IMR-90 (cell line): ENCODE measurements at places on chromosomes 3 and 15.

GRCh38 chr3:8629151-8630021, 15.2 kb downstream of the SSUH2 start:
- DNase-seq = peak; percentile 86

- DNase-seq = no peak
Measured at GRCh38 chr3:14837186-14837877, 18.6 kb downstream of the FGD5 start.

DNA sequence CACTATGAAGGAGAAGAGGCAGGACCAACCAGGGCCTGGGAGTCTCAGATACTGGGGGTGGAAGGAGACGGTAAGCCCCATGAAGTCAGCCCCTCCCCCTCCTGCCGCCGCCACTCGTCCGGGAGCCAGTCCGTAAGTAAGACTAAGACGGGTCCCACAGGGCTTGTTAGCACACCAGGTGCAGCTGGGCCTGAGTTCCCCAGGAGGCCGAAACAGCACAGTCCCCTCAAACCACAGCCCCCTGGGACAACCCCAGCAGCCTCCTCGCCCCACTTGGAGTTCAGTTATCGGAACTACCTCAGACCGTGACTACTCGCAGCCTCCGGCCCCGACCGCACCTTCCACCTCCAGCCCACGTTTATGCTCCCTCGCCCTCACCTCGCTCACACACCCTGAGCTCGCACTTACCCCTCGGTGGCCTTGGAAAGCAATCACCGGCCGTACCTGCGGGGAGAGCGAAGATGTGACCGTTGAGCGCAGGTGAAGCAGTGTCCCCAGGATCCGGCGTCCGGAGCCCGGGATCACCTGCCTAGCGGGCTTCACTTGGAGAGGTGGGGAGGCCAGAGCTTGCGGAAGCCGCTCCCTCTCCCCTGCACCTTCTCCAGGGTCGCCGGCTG, 557 bp downstream of the ELL3 start:
- DNase-seq = no peak

DNA sequence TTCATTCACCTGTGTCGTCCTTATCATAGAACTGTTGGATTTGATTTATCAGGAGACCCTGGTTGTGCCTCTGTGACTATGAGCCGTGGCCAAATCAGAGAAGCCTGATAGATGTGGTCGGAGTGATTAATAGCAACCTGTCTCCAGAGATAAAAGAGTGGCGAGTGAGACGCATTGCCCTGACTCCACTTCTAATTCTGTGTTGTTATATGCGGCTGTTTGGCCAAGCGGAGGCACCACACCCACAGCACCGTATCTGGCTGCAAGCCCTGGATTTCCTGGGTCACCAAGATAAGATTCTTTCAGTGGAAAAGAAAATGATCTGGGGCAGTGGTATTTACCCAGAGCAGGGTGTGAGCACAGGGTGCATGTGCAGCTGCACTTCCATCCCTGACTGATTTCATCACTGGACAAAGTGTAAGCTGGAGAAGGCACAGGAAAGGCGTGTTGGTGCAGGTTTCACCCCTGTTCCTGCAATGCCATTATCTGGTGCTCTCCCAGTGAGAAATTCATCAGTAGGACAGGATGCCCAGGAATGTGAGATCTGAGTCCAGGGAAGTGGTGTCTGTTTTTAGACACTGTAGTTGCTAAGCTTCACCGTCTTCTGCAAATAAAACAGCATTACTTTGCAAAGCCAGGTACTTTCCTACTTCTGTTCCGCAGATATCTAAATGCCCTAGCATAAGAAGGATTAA, 84.6 kb downstream of the CD47 start:
- no peak for DNase-seq

DNA sequence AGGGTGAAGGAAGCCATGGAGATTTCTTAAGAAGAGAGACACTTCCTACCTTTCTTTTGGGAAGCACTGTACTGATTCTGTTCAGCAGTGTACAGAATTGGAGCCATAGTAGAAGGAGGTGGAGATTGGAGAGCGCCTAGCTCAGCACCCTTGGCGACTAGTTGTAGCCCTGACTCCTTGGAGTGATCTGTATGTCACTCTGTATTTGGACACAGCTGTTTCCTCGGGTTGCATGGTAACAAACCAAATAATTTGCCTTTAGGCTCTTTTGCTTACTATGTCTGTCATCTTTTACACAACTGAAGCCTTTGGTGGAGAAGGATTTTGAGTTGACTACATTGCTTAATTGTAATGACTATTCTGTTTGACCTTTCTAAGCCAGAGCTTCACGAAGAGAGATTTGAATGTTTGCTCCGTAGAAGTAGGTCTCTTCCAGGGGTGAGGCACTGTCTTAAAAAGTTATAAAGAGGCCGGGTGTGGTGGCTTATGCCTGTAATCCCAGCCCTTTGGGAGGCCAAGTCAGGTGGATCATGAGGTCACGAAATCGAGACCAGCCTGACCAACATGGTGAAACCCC, 77.1 kb downstream of the AKAP13 start:
- no peak for DNase-seq

GRCh38 chr3:194548346-194549321, 61.8 kb upstream of the ATP13A3 start:
- peak; percentile 89 for DNase-seq

GRCh38 chr3:196365736-196366135, 27.5 kb upstream of the TM4SF19 start:
- no peak for DNase-seq

GRCh38 chr3:158431829-158432228, 139.2 kb upstream of the MLF1 start:
- DNase-seq = no peak

- no peak for DNase-seq
Measured at GRCh38 chr3:56304069-56304468, 164.2 kb downstream of the ERC2 start.

DNA sequence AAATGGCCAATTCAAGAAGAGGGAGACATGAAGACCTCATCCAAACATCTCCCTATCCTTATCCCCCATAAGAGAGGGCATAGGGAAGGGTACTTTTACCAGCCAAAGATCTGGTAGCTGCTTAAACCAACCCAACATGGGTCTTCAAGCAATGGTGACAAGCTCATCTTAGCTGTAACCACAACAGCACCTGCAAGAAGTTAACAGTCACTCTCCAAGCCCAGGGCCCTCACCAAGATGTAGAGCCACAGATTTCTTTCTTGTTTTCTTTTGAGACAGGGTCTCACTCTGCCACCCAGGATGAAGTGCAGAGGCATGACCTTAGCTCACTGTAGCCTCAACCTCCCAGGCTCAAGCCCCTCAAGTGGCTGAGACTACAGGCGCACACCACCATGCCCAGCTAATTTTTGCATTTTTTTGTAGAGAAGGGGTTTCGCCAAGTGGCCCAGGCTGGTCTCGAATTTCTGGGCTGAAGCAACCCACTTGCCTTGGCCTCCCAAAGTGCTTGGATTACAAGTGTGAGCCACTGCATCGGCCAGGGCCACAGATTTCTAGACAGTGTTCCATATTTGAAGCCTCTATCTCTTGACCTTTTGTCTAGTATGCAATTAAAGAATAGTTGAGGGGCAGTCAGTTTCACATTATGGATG, 57.1 kb downstream of the DHX30 start:
- DNase-seq = no peak

GRCh38 chr3:23232854-23233253, 29.7 kb downstream of the UBE2E2 start:
- DNase-seq = no peak

DNA sequence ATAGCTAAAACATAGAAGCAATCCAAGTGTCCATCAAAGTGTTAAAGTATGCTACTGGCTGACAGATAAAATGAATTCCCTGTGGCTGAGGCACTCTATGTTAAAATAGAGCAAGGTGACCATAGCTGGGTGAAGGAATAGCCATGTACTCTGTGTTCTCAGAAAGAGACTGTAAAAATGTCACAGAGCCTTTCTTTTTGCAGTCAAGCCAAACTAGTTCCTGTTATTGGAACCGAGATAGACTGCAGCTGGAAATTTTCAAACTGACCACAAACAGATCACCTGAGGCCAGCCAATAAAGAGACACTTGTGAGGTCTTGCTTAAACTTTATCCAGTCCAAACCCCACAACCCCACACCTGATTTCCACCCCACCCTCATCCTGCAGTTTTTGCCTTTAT, 422.8 kb upstream of the NAALADL2 start:
- DNase-seq = no peak

DNA sequence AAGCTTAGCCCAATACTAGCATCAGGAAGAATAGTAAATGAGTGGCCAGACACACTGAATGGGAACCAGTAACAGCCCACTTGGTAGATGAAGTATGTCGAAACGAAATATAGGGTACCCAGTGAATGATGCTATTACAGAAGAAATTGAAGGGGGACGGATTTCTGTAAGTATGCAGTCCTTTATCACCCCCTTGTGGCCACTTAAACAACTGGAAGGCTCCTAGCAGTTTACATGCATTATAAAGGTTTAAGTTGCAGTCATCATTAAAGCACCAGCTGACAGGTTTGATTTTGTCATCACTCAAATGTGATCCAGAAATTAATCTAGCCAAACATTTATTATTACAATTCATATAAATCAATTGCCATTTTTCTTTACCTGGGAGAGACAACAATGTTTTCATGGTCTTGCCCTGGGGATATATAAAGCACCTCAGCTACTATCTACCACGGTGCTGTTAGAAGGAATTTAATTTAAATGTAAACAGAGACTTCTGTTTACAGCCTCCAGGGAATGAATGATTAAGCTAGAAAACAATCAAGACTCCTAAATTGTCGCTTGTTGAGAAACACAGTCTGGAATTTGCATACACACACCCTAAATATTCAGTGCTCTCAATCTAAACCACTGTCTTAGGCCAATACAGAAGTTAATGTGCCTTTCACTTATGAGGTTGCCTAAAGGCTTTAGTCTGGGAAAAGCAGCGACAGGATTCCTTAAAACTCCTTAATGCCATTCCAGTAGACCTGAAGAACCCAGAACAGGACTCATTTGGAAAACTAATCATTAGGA, 7.8 kb downstream of the EIF1B start:
- DNase-seq = peak; percentile 71

DNA sequence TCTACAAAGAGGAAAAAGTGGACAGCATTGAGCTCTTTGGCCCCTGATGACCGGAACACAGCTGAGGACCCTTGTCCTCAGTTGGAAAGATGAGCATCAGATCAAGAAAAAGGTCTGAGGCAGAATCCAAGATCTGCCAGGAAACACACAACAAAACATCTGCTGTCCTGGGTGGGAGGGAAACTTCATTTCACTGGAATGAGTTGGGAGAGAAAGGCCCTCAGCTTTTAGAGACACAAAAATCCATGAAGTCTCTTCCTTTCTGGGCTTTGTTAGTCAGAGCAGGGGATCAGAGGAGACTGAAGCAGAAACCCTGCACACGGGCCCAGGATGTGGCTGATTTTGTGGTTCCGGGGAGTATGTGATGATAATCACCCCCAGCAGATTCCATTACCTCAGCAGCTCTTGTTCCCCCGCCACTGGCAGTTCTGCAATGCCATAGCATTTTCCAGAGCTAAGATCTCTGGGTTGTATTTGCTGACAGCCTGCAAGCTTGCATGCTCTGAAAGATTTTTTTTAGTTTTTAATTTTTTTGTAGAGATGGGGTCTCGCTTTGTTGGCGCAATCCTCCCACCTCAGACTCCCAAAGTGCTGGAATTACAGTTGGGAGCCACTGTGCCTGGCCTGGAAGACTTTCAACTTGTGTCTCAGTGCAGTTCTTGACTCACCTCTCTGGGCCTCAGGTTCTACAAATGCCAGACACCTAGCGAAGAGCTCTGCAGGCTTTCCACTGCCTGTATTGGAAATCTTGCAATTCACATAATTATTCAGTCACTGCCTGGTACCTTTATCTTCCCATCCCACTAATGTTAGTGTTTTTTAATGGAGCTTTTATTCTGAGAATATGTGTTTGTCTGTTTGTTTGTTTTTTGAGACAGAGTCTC, 5.8 kb upstream of the TATDN2 start:
- DNase-seq = peak; percentile 54

DNA sequence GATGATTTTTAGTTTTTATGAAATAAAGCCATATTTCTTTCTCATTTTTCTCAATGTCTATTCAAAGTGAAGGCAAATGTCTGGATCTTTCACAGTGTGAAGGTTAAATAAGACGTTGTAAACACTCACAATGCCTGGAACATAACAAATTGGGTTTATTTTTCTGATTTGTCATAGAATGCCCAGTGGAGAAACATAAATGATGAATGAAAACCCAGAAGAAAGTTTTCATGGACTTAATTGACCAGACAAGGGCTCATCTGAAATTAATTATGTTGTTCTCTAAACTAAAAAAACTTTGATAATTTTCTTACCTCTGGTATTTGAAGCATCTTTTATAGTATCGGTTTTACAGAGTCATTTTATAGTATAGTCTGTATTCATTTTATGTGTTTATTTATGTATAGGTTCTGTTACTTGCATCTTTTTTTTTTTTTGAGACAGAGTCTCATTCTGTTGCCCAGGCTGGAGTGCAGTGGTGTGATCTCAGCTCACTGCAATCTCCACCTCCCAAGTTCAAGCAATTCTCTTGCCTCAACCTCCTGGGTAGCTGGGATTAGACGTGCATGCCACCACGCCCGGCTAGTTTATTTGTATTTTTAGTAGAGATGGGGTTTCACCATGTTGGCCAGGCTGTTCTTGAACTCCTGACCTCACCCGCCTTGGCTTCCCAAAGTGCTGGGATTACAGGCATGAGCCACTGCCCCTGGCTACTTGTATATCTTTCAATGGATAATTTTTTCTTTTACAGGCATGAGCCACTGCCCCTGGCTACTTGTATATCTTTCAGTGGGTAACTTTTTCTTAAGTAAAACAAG, 15.1 kb upstream of the BNIP2 start:
- DNase-seq = no peak

- no peak for DNase-seq
Measured at GRCh38 chr3:98821063-98821462, 57.9 kb downstream of the ST3GAL6 start.

- no peak for DNase-seq
Measured at GRCh38 chr3:54053211-54053610, 69.1 kb upstream of the CACNA2D3 start.

DNA sequence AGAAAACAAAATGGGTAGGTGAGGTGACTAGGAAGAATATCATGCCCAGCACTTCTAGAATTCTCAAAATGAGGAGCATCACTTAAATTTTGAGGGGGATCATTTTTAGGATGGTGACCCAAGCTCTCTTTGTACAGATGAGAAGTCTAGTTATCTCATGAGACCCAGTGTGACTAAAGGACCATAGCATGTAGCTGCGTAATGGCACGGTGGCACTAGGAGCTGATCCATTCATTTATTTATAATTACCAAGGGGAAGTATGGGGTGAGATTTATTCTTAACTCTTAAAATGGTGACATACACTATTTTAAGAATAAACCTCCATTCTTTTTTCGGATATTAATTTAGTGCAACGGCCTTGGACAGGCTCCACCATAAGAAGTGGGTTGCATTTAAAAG, 8.3 kb downstream of the IQGAP1 start:
- DNase-seq = no peak

GRCh38 chr3:46351646-46352045, 2.3 kb upstream of the CCR2 start:
- no peak for DNase-seq
